NCI-H1092 treated with DMSO at 0.1 percent for 48 hours (cell line): ENCODE measurements at places on chromosomes 11 and 22.

DNA sequence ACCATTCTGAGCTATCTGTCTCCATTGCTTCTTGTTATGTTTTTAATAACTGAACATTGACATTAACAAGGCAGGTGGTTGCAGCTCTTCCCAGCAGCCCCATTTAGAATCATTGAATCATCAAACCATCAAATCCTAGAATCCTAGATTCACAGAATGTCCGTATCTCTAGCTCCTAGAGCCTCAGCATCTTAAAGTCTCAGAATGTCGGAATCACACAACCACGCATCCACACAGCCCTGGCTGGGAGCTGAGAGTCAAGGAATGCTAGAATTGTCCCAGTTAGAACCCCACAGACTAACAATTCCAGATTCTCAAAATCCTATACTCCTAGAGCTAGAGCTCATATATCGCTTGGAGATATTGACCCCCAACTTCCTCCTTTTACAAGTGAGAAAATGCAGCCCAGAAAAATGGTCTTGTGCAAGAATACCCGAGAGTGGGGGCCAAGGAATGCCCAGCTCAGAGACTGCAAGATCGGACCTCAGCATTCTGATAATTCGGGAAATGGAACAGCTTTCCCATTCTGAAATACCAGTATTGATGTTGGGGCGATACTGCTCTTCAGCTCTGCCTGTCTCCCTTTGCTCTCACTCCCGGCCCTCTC, 38.8 kb downstream of the PDE2A start:
- no peak for DNase-seq

DNA sequence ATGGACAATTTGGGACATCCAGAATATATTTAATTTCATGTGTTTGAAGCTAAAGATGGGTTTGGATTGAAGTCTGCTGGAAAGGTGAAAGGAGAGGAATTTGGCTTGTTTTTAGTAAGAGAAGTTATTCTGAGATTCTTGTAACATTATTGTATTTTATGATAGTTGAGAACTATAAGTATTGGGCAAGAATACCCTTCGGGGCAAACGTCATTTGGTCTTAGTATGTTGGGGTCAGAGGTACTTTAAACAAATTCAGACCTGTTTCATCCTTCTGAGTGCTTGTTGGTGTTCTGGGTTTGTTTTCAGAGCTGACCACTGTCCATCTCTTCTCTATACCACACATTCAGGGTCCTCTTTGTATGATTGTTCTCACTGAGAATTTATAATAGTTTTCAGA, 19.5 kb downstream of the PANX1 start:
- no peak for DNase-seq

GRCh38 chr11:35285471-35285870, 133.9 kb downstream of the SLC1A2 start:
- no peak for DNase-seq

DNA sequence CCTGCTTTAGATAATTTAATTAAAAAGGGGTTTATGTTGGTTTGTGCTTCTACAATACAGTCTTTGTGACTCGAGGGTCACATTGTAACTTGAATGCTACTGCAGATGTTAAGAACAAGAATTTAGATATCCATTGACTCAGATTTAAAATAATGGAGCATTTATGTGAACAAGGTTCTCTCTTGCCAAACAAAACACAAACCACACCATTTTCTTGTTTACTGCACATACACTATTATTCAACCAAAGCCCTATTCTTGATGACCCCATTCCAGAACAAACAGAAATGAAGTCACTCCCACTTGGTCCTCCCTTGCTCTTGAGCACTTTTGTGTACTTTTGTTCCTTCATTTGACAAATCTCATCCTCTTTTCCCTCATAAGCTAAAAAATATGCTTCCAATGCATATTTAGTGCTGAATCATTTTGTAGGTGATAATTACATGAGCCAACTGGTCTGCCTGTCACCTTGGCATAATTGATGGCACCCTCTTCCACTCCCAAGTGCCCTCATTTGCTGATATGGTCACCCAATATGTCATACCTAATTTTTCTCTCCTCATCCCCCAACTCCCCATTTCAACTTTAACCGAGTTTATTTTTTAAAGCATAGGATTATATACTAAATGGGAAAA, 2.8 kb downstream of the C11orf71 start:
- no peak for DNase-seq

DNA sequence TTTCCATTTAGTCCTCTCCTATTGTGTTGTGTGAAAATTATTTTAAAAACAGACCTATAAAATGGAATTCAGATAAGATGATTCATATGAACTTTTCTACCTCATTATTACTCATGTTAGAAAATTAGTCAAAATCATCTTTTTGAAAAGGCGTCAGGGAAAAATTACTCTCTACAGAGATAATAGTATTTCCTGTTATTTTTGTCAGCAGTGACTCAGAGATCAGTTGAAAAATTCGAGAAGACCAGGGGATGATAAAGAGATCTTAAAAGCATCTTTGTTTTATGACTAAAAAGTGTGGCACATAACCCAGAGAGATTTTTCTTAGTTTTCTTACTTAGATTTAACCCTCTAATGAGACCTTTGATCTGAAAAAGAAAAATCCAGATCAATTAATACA, 157.9 kb upstream of the CARD18 start:
- no peak for DNase-seq

- DNase-seq = no peak
Observed at GRCh38 chr11:123718469-123718868, 23.0 kb downstream of the ZNF202 start.

DNA sequence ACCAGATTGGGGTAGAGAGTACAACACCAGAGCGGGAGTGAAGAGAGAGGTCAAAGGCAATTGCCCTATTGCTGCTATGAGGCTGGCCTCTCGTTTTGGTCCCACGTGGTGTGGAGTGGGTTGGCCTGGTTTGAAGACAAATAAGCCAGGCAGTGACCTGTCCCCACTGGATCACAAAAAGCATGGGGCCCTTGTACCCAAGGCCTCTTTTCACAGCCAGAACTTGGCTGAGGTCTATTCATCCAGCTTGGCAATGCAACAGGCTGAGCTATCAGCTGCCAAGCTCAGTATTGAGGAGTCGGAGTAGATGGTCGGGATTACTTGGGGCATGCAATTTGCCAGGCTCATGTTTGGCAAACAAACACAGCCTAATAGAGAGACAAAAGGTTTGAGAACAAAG, 19.2 kb upstream of the GALNT18 start:
- DNase-seq = no peak

GRCh38 chr11:96084610-96085318, 160.9 kb upstream of the MTMR2 start:
- DNase-seq = no peak

DNA sequence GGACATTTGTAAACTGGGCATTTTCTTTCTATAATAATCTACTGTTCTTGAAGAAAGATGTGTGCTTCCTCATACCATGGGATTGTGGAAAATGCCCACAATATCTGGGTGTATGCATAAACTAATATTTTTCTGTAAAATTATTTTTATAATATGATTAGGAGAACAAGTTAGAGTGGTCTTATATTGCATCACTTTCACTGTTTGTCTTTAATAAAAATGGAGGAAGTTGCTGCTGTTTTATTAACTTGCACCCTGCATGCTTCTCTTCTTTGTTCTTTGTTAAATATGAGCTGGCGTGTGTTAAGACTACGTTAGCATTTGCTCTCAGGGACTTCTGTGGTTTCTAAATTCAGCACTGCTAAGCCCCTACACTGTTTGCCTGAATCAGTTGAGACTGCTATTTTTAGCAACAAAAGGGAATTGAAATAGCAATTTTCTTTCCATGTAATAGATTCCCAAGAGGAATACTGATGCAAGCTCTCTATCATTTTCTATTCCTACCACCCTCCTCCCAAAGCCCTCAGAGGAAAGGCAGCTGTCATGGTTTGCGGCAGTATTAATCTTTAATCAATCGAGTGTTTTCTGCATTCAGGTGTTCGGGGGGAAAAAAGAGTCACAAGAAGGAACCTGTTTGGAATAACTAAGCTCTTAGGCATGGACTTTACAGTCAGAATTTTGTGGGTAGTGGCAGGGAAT, 56.1 kb downstream of the HSD17B12 start:
- DNase-seq = no peak

GRCh38 chr11:27052668-27053067, 12.1 kb downstream of the BBOX1 start:
- DNase-seq = no peak

DNA sequence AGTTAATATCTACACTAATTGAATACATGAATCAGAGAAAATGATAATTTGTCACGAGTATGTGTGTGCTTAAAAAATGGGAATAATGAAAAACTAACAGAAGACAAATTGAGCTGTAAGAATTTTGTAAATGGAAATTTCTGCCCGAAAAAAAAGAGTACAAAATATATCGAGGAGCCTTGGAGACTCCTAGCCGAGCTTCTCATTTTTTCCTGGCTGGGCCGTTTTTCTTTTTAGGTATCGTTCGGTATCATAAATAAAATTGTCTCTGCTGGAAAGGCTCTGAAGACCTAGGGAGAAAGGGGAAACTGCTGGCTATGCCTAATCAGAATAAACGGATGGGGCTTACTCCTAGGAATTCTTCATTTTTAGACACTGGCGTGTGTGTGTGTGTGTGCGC, 227.2 kb upstream of the RAG2 start:
- no peak for DNase-seq

GRCh38 chr11:105357146-105357545, 217.6 kb upstream of the CARD18 start:
- DNase-seq = no peak

GRCh38 chr11:25980091-25980490, 351.8 kb upstream of the ANO3 start:
- DNase-seq = no peak

GRCh38 chr11:101127699-101128570, 1.7 kb downstream of the PGR start:
- DNase-seq = no peak

GRCh38 chr11:75072582-75072981, 24.1 kb downstream of the OR2AT4 start:
- DNase-seq = no peak

- no peak for DNase-seq
Observed at GRCh38 chr11:43145653-43146052, 166.1 kb upstream of the API5 start.

GRCh38 chr11:8671193-8671612, 11.3 kb downstream of the TRIM66 start:
- DNase-seq = peak; percentile 23

GRCh38 chr22:41524809-41525449, 19.3 kb downstream of the POLR3H start:
- no peak for DNase-seq

DNA sequence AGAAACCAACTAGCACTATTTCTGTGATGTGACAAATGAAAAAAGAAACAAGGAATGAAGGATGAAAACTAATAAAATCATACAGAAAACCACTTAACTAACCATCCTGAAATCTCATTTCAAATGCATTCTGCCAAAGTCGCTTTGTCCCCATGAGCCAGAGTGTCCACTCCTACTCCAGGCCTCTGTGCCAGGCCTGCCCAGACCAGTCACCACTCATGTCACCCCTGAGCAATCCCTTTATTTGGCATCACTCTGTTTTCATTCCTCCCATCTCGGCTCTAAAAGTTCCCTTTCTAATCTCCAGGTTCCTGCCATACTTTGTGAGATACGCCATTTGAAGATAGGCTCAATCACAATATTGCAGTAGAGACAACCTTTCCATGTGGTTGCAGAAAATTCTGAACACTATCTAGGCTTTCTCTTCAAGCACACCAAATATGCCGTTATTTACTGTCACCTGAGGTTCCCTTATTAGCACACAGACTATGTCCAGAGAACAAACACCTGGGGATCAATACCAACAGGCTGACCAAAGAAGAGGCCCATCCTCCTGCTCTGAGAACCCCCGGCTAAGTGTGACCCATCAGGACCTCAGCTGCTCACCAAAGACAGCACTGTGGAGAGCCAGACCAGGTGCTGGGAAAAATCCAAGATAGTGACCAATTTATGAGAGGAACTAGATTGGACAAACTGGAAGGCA, 202.4 kb downstream of the LARGE1 start:
- no peak for DNase-seq

DNA sequence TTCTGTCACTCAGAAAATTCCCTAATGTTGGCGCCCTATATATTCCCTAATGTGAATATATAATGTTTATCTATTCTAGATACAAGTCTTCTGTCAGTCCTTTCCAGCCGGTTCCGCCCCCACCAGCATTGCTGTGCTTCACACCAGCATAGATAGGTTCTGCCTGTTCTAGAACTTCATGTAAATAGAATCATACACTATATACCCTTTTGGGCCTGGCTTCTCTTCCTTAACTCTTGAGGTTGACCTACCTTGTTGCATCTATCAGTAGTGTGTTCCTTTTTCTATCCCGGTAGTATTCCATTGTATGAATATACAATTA, 34.6 kb downstream of the OTOG start:
- DNase-seq = no peak

DNA sequence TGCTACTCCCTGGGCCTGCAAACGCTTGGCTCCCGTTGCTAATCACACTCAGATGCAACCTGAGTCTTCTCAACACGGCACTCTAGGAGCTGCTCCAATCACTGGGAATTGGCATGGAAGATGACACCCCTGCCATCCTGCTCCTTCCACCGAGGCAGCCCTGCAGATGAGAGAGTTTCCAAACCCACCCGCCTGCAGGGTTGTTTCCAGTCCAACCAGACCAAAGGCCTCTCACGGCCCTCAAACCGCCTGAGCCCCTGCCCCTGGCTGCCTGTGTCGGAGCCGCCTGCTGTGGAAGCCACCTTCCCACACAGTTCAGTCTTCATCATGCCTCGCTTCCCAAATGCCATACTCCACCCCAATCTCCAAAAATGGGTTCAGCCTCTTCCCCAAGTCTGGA, 36.8 kb upstream of the TP53I11 start:
- peak; percentile 24 for DNase-seq

DNA sequence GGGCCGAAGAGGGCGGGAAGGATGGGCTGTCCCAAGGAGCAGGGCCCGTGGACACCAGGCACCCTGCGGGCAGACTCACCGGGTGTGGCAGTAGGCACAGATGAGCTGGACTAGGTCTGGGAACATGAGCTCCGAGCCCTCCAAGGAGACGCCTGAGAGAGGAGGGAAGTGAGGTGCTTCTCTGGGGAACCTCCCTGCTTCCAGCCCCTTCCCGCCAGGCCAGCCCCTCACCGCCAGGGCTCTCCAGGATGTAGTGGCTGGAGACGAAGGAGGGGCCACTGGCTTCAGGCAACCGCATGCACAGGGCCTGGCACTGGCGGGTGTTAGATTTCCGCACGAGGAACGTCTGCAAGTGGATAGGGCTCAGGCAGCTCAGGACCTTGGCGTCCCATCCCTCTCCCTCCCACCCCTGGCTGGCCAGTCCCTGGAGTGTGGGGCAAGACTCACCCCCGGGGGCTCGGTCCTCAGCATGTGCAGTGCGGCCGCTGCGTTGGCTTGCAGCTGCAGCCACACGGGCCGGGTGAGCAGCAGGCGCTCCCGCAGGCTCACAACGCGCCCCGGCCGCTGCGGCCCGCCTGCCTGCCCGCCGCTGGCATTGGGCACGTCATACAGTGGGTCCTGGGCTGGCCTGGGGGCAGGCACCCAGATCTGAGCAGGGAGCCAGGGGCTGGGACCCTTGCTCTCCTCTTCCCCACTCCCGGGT, 552 bp downstream of the RIN1 start:
- DNase-seq = no peak

GRCh38 chr11:33089776-33090175, 50.4 kb downstream of the TCP11L1 start:
- no peak for DNase-seq

GRCh38 chr11:92888696-92889095, 80.8 kb upstream of the MTNR1B start:
- DNase-seq = no peak
